Fibroblast of skin of left quadriceps (primary cell): ENCODE measurements at places on chromosomes 4 and X.

DNA sequence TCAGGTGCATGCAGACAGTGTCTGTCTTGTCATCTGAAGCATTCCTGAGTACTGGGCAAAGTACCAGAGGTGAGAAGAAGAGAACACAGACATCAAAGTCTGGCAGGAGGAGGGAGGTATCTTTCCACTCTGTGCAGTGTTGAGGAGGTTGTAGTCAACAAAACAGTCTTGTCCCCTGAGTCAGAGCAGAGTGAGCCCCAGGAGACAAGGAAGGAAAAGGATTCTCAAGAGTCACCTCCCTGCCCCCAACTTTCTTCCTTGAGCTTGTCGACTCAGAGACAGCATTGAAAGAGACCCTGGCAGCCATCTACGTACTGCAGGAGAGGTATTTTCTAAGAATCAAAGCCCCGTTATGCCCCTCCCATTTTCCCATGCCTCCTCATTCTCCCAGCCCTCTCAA, 4.4 kb upstream of the SRPX start:
- DNase-seq = no peak

DNA sequence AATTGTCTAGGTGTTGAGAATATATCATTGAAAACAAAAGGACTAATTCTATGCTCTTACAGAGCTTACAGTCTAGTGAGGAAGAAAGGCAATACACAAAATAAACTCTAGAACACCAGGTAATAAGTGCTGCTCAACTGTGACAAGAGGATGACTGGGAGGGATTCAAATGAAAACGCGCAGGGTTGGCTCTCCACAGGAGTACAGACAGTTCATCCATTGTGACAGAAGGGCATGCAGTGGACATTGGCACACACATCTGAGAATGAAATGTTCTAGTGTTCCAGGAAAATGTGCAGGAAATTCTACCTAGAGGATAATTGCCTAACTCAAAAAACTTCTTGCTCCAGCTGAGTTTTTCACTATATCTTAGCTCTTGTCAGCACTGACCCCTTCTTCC, 492.0 kb downstream of the IDS start:
- DNase-seq = no peak

DNA sequence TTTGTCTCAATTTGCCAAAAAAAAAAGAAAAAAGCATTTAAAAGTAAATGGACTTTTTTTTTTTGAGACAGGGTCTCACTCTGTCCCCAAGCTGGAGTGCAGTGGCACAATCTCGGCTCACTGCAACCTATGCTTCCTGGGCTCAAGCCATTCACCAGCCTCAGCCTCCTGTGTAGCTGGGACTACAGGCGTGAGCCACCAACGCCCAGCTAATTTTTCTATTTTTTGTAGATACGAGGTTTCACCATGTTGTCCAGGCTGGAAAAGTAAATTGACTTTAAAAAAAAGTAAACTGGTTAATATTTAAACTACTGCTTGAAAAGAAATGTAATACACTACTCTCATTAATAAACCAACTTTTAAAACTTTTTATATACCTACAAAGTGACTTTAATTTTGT, 5.9 kb downstream of the AIFM1 start:
- DNase-seq = no peak

- no peak for DNase-seq
These were observed at the start of gene ZFP92 for GRCh38 chrX:153411255-153411987. ZFP92 (plus strand) TSS chrX:153411472; CDS start chrX:153418323, 6,851 bp downstream.

DNA sequence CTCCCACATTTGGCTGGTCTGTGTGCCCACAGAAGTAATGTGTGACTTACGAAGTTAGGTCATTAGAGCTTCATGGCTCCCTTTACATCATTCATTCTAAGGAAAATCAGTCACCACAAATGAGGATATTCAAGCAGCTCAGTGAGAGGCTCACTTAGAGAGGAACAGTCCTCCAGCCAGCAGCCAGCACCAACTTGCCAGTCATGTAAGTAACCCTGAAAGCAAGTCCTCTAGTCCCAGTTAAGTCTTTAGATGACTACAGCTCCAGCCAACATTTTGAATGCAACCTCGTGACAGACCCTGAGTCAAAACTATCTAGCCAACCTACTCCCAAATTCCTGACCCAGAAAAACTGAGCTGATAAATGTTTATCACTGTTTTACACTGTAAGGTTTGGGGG, 71.3 kb downstream of the LRBA start:
- no peak for DNase-seq
